ENCODE measurements at places on chromosomes 11 and 22.

GRCh38 chr11:16607675-16608644 lies 130.5 kb upstream of the C11orf58 start:
- no peaks in the 10 kb centered on the region for H3K36me3 ChIP-seq
- H3K27me3 ChIP-seq, result peaks cover 15% of the 10 kb centered on the region
- no peak overlapping the region for H3K27ac ChIP-seq
- H3K4me1 ChIP-seq, result peaks cover 7% of the 10 kb centered on the region
- no peak for DNase-seq
- H3K4me3 ChIP-seq, result peak overlapping the region; percentile 73

GRCh38 chr22:29369460-29369859 lies 18.9 kb downstream of the AP1B1 start:
- H3K27me3 ChIP-seq, result no peaks in the 10 kb centered on the region
- H3K4me3 ChIP-seq, result no peak overlapping the region
- DNase-seq, result peak; percentile 77
- peaks cover 9% of the 10 kb centered on the region for H3K36me3 ChIP-seq
- H3K27ac ChIP-seq, result no peak overlapping the region

GRCh38 chr11:114587398-114587953 lies 8.1 kb downstream of the NXPE4 start:
- H3K27me3 ChIP-seq, result no peaks in the 10 kb centered on the region
- no peaks in the 10 kb centered on the region for H3K36me3 ChIP-seq
- H3K4me1 ChIP-seq, result no peaks in the 10 kb centered on the region
- DNase-seq, result no peak
- H3K27ac ChIP-seq, result no peak overlapping the region
- H3K4me3 ChIP-seq, result no peak overlapping the region

- no peak overlapping the region for H3K4me3 ChIP-seq
- no peak for DNase-seq
- H3K27ac ChIP-seq, result no peak overlapping the region
- H3K27me3 ChIP-seq, result no peaks in the 10 kb centered on the region
Observed at GRCh38 chr11:13784855-13785254, 116.4 kb downstream of the FAR1 start.

DNA sequence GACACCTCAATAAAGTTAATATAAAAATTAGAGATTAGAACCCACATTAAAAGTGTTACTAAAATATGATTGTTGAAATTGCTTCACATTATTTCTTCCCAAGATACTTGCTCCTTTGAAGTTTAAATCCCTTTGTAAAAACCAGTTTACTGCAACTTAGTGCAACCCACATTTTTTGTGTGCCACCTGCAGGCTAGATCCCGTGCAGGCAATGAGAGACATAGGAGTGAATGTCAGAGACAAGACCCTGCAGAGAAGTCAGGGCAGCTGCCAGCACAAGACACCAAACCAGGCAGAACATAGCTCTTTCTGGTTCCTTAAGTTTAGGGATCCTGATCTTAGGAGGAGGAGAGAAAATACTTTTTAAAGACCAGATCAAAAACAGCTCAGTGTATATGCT lies 142.8 kb upstream of the MTNR1B start:
- H3K27me3 ChIP-seq, result no peaks in the 10 kb centered on the region
- H3K27ac ChIP-seq, result no peak overlapping the region
- H3K4me1 ChIP-seq, result no peaks in the 10 kb centered on the region
- no peaks in the 10 kb centered on the region for H3K36me3 ChIP-seq

- H3K27ac ChIP-seq, result no peak overlapping the region
- no peaks in the 10 kb centered on the region for H3K27me3 ChIP-seq
- no peak for DNase-seq
- no peak overlapping the region for H3K4me3 ChIP-seq
- H3K36me3 ChIP-seq, result peaks cover 2% of the 10 kb centered on the region
- H3K4me1 ChIP-seq, result no peaks in the 10 kb centered on the region
Observed at GRCh38 chr11:113269636-113270035, 44.7 kb upstream of the TTC12 start.

Measured in ascending aorta (tissue), 2 donors.